ENCODE measurements at places on chromosomes 12 and 14.

DNA sequence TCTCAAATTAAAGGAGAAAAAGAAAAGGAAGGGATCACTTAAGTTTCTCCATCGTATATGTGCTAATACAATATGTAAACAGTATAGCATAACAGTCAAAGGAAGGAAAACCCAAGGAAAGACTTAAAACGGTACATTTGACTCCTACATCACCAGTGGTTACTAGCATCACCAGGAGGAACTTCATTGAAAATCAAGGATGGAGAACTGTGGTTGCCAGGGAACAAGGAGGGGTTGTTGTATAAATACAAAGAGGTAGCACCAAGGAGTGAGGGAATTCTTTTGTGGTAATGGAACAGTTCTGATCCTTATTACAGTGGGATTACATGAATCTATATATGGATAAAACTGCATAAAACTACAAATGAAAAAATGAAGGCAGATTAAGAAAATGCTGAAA lies 1.6 kb downstream of the ZFYVE26 start:
- no peak for DNase-seq

DNA sequence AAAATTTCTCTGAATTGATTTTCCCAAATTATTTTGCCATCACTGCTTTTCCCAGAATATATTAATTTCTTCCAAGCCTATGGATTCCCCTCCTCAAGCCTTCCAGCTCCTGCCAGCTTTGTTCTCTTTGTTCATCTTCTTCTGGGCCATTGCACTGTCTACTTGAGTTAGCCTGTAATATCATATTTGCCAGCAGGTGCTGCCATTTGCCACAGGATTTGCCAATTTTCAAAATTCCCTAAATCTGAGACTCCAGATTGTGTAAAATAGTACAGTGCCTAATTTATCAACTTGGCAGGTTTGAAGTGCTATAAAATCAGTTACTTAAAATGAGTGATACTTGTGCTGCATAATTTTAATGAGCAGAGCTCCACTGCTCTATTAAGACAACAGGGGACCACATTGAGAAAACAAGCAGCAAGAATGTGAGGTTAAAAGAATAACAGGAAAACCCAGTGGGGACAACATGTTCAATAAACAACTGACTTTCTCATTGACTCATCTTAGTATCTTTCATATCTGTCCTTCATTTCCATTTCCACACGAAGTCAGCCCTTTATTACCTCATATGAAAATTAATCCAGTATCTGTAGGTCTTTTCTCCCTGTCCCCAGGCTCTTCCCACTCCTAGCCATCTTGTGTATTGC lies 84.6 kb upstream of the CCDC196 start:
- DNase-seq = no peak

- no peak for DNase-seq
Measured at GRCh38 chr14:22533057-22533704, 55.8 kb downstream of the DAD1 start.

DNA sequence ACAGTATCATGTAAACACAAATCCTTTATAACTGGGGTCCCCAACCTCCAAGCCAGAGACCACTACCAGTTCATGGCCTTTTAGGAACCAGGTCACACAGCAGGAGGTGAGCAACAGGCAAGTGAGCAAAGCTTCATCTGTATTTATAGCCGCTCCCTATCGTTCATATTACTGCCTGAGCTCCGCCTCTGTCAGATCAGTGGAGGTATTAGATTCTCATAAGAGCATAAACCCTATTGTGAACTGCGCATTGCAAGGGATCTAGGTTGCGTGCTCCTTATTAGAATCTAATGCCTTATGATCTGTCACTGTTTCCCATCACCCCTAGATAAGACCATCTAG lies 49.9 kb downstream of the LRP6 start:
- DNase-seq = no peak

DNA sequence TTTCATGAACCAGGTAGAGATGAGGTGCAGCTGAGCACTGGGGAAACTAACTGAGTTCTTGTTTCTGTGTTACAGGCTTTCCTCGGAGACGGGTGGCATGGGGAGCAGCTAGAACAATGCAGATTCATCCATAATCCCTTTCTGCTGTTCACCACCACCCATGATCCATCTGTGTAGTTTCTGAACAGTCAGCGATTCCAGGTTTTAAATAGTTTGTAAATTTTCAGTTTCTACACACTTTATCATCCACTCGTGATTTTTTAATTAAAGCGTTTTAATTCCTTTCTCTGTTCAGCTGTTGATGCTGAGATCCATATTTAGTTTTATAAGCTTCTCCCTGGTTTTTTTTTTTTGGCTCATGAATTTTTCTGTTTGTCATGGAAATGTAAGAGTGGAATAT lies 19.9 kb downstream of the MAP3K12 start:
- DNase-seq = no peak

- DNase-seq = no peak
Measured at GRCh38 chr14:65834812-65835211, 422.3 kb downstream of the FUT8 start.

Measured in right cardiac atrium (tissue), 5 donors.